SIG-M5 (cell line): ENCODE measurements at places on chromosomes 6 and 20.

DNA sequence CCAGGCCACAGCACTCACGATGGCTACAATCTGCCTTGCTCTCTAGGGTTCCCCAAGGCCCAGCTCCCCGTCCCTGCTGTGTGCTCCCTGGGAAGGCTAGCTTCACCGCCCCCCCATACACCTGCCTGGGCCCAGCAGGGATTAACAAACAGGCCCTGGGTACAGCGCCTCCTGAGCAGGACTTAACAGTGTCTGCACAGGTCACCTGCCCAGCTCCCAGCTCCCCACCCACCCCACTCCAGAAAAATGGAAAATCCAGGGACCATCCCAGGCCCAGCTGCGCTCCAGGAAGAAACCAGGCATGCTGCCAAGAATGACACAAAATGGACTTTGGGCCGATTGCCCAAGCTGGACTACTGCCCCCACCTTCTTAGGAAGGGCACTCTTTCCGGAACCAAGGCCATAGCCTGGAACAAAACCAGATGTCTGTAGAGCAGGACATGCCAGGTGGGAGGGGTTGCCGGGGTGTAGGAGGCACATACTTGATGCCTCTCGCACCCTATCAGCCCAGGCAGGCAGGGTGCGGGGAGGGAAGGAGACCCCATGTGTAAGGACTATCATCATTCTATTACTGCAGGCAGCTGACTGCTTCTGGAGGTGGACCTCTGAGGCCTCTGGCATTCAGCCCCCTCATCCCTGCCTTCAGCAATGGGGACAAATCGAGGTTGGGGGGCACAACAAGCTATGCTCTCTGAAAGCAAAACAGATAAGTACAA is 104.9 kb downstream of the SNX5 start:
- no peak for DNase-seq

DNA sequence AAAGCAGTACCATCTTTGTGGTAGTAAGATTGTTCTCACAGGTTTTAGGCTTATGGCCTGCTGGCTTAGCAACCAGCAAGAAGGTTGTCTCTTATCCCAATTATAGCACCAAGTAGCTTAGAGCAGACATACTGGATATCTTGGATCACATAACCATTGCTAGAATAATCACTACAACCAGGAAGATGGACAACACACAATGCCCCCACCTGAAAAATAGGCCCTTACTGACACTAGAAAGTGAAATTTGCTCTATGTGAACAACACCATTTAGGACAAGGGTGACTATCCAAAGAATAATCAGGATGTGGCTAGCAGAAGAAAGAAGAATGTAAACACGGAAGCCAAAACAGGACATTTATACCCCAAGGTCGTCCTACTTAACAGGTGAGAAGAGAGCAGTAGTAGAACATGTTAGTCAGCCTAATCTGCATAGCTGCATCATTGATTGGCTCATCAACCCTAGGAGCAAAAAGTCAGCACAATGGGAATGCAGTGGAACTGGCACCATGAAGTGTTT is 172.7 kb upstream of the MARCKS start:
- DNase-seq = no peak

GRCh38 chr6:77172578-77172977 is 290.7 kb downstream of the HTR1B start:
- DNase-seq = no peak

DNA sequence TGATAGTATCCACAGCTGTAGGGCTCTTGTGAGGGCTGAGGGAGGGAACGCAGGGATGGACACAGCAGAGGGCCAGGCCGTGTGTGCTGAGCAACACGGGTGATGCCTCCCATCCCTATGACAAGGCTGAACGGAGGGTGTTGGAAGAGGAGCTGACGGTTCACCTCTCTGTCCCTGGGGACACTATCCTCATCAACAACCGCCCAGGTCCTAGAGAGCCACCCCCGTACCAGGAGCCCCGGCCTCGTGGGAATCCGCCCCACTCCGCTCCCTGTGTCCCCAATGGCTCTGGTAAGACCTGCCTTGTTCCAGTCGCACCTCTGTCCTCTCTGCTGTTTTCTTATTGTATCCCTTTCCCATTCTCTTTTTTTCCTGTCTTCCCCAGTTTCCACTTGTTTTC is 10.1 kb downstream of the DDR1 start:
- DNase-seq = no peak
